ENCODE measurements at places on chromosomes 2 and 18.

GRCh38 chr18:44409071-44409470 is 271.6 kb upstream of the SETBP1 start:
- no peak for DNase-seq

DNA sequence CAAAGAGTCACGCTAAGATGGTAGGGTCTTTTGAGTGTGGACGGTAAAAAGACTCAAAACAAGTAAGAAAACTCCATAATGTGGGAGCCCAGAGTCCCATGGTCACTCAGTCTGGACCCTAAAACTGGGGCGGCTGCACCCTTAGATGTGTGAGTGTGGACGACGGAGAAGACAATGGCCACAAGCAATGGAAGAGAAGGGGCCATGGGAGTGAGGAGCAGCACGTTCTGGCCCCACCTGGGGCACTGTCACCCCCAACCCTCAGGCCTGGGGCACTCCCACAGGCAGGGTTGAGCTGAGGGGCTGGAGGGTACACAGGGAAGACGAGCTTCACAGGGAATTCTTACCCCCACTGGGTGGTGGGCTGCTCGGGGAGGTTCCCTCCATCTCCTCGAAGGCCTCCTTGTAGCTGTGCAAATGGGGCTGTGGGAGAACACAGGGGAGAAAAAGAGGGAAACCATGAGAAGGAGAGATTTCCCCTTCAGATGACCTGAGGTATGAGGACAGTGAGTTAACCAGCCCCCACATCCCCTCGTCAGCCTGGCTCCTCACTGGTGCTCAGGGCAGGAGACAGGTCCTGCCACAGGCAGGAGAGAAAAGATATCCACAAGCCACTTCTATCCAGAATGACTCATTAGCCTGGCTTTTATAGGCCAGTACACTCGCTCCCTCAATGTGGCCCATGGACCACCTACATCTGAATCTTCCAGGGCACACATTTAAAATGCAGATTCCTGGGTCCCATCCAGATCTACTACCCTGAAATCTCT is 167.9 kb downstream of the TNS1 start:
- DNase-seq = no peak

DNA sequence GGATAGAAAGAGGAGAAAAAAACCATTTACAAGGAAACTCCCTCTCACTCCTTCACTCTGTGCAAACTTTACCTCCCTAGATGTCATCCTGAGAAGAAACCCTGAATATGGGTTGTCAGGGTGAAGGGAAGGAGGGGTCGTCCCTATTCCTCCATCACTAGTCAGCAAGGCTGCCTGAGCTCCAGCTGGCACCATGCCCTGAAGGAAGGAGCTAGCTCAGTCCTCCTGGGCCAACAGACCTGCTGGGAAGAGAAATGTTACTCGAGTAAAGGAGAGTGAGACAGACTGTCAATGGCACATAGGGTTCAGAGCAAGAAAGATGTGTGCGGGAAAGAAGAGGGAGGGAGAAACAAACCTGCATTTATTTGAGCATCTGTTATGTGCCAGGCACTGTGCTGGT is 18.3 kb upstream of the EPAS1 start:
- DNase-seq = no peak

DNA sequence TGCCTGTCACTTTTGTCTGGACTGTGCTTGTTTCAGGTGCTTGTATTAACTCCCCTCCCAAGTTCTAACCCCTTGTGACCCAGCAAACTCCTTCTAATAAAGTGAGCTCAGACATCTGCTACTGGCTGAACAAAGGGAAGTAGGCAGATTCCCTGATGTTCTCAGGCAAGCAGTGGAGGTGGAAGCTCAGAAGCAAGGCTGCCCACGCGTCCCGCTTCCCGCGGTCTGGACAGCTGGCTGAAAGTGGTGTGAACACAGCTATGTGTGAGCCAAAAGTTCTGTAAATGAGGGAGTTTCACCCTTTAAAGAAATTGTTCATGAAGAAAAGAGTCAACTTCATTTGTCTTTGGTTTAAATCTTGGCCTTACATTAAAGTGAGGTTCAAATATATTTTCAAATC is 40.0 kb downstream of the NAPG start:
- DNase-seq = no peak

GRCh38 chr18:48338915-48339314 is 70.3 kb downstream of the ZBTB7C start:
- no peak for DNase-seq

- DNase-seq = no peak
Measured at GRCh38 chr18:62186499-62186773, 420 bp downstream of the PIGN start.

Measured in MM.1S (cell line).